ENCODE measurements at places on chromosomes 1 and 21.
A peak's percentile ranks its signal among the peaks of the same experiment; 100 is the strongest.

- no peak for DNase-seq
Measured at GRCh38 chr1:188466539-188466938, 1637.8 kb downstream of the PLA2G4A start.

DNA sequence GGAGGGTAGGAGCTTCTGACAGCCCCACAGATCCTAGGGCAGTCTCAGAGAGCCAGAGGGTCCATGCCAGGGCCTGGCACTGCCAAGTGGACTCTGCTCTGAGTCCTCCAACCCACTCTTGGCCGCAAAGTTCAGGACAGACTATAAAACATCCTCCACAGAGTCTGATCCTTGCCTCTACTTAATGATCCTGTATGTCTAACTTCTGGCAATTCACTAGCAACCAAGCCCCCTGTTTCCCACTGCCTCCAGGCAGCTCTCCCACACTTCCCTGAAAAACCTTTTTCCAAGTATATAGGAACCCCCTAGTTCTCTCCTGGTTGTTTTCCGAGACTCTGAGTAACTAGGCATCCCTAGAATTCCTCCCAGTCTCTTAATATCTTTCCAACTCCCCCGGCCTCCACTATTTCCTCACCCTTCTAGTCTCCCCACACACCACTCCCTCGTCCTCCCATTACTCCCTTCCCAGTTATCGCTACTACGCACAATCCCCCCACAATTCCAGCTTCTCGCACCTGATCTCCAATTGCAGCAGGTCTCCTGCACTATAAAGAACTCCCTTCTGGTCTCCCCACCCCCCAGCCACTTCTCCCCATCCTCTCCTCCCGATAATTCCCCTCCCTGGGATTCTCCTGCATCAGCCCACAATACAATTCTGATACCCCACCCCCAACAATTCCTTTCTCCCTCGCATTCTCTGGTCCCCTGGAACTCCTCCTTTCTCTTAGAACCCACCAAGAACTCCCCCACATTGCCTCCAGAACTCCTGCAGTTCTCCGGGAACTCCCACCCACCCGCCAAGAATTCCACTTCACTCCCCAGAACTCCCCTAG, 574 bp downstream of the IGSF9 start:
- no peak for DNase-seq

DNA sequence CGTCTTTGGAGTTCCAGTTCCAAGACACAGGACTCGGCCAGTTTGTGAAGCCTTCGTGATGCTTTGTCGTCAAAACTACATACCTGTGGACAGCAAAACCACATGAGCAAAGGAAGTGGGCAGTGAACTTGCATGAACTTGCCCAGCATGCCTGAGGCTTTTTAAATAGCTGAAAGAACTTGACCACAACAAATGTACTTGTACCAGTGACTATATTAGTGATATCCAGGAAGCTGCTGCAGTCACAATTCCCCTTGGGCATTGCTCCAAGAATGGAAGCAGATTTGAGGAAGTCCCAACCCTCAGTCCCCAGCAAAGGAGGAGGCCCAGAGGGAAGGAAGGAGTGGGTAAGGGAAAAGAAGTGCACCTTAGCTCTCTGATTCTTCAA, 2.6 kb downstream of the FUCA1 start:
- DNase-seq = no peak

- peak; percentile 38 for DNase-seq
Measured at GRCh38 chr1:53860967-53861411, 22.9 kb upstream of the NDC1 start.

DNA sequence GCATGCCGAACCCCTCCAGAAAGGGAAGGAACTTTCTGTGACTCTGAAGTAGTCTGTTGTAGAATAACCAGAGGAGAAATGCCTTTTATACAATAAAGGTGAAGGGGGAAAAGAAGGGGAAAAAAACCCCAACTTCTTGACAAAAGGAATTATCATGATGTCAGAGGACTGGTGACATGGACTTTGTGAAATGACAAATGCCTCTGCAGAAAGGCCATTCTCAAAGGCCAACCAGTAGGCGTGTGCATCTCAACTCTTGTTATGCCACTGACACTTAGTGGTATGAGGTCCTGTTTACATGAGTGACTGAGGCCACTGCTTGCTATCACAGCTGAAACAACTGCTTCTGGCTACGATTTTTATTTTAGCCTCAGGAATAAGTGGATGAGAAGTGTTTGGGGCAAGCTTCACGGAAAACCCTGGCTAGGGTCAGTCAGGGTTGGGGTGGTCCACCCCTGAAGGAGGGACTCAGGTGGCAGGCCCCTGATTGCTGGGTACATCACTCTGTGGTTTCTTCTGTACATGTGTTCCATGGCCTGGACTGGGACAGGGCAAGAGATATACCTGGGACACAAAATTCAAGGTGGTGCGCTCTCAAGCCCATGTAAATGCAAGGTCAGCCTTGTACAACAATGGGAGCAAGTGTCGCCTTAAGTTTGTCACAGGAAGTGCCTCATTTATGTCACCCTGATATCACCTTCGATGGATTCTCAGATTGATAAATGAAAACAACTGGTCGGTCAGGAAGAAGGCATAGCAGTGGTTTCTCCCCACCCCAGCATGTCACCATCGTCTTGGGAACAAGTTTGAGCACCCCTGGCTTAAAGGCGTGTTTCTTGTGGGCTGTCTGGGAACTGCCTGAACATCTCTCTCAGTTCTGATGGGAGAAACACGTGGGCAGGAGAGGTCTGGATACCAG, 12.4 kb downstream of the RUNX1 start:
- DNase-seq = no peak

DNA sequence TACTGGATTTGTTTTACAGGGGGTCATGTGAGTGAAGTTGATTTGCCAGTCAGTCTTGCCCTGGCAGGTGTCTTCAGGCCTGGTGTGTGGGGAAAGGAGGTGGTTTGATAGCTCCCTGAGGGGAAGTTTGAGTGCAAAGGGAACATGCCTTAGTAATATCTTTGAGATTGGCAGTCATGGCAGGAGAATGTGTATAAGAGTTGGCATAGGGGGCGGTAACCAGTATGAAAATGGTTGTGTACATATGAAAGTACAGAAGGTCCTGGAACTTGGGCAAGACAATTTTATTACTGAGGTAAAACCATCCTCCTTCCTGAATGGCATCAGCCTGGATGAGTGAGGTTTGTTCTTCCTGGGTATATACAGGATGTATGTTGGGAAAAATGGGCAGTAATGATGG, 37.6 kb upstream of the PLA2G5 start:
- DNase-seq = no peak

DNA sequence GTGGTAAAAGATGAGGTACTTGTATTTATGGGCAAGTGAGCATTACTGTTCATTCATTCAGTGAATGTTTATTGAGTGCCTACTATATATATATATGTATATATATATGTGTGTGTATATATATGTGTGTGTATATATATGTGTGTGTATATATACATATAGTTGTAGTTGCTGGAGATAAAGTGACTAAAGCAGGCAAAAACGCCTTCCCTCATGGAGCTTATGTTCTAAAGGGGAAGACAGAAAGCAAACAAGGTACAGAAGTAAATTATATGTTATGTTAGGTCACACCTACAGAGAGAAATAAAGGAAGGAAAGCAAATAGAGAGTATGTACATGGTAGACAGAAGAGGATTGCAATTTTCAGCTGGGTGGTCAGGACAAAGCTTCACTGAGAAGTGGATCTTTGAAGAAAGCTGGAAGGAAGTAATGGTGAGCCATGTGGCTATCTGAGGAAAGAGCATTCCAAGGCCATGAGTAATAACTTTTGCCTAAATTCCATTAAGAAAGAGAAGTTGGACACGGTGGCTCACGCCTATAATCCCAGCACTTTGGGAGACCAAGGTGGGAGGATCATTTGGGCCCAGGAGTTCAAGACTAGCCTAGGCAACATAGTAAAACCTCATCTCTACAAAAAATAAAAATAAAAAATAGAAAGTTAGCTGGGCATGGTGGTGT, 33.5 kb upstream of the KLF17 start:
- DNase-seq = no peak

DNA sequence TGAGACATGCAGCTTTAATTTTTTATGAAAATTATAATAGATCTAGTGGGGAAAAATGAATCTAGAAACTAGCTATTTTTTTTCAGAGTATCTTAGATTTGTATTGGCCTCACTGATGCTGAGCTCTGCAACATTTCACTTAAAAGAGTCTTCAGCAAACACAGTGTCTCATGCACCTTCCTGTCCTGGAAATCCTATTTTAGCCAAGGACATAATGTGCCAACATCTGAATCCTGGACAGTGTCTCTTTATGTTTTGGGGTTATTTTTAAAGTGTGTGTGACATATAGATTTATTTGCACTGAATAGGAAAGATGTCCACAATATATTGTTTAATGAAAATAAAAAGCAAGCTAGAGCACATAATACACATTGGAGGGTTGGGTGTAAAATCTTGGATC, 199.1 kb upstream of the FMN2 start:
- no peak for DNase-seq

GRCh38 chr1:160167580-160167979, 16.2 kb downstream of the ATP1A4 start:
- DNase-seq = no peak

DNA sequence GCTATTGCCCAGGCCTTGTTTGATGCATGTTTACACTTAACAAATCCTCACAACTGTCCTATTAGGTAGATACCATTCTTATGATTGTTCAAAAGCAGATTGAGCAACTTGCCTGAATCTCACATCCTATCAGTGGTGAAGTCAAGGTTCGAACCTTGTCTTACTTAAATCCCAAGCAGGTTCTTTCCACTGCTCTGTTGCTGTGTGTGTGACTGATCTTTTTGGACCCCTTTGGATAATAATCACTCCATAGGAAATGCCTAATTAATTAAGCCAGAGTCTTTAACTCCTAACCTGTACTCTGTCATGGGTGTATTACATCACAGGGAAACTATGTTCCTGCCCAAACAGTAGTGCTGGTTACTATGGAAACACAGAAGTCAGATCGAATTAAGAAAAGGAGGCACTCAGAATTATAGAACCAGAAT, 84.2 kb downstream of the SPATA46 start:
- DNase-seq = no peak

GRCh38 chr1:89309828-89310227, 37.2 kb upstream of the GBP5 start:
- no peak for DNase-seq

DNA sequence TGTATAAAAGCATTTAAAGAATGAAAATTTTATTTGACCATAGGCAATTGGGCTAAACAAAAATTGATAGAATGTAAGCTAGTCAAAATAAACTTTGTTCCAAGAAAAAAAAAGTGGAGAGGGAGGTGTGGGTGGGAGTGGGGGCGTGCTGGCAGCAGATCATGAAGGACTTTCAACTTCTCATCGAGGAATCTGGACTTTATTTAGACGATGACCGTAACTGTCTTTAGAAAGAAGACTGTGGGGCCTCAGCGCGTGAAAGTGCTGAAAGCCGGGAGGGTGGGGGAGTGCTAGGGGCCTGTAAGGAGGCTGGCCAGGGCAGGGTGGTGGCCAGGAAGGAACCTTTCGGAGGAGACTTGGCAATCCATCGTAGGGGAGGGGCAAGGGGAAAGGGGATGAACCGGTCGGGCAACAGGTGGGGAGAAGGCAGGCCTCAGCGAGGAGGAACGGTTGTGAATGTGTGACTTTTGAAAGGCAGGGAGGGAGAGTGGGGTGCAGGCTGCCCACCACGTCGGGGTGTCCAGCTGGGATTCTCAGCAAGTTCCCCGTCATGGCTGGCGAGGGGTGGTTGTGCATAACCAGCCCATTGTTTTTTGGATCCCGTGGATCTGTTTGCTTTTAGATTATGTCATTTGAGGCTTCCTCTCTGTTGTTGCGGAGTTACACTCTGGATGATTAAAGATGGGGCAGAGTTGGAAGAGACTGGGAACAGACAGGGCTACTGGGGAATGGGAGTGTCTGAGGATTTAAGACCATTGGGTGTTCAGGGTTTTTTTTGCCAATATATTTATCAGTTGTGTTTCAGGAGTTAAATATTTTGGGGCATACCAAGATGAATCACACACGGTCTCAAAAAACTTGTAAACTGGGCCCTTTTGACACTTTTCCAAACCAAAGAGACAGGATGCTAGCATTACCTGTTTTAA, 35.5 kb downstream of the HUNK start:
- no peak for DNase-seq

DNA sequence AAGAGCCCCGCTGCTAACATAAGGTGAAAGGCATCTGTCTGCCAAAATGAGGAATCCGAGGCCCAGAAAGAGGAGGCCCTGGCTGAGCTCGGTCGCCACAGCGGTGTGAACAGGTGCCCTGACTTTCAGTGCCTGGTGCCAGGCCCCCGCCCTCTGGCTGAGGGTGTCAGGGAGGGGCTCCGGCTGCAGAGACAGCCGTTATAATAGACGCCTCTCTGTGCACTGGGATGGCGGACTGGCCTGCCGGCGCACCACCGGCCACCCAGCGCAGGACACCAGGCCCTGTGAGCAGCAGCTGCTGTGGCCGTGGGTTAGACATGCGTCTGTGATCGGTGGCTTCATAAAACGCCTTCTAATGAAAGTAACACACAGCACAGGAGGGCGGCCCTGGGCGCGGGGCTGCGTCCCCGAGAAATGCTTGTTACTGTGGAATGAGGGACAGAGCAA, 51.4 kb upstream of the ACTRT2 start:
- no peak for DNase-seq

DNA sequence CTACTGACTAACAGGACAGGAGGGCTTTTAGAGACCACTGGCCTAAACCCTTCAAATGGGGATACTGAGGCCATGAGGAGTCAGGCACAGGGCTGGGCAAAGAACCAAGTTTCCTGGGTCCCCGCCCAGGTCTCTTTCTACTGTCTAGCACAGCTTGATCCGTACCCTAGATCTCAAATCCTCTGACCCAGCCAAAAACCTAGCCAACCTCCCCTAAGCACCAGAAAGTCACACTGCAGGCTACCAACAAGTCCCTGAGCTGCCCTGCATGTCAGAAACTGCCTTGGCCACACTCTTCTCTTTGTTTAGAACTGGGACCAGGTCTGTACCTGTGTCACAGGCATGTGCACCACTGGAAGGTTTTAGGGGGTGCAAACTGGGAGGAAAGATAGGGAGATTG, 33.6 kb downstream of the AHDC1 start:
- DNase-seq = no peak

- DNase-seq = no peak
Measured at GRCh38 chr1:66291531-66291864, 242.5 kb upstream of the SGIP1 start.

DNA sequence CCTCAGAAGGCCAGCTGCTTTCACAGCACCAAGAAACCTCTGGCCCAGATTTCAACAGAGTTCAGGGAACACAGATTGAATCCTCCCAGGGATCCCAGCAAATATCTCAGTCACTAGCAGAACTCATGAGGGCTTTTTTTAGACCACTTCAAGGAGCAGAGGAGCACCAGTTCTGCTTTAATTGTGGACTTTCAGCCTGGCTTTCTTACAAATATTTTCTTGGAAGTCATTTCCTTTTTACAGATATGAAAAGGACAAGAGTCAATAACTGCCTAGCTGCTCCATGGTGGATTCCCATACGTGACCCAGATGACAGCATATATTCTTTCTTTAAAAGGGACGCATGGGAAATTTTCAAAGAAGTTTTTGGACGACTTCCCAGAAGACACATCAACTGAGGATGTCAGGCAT, 6.4 kb upstream of the LRRC8B start:
- DNase-seq = no peak

GRCh38 chr1:56644919-56645676, at the start of gene PRKAA2:
TSS of gene PRKAA2 (plus strand) at chr1:56645314. CDS start at chr1:56645388, 74 bp downstream.
- DNase-seq = no peak
